SHP77 treated with DMSO at 0.1 percent for 48 hours (cell line): ENCODE measurements at places on chromosomes 11 and 22.

DNA sequence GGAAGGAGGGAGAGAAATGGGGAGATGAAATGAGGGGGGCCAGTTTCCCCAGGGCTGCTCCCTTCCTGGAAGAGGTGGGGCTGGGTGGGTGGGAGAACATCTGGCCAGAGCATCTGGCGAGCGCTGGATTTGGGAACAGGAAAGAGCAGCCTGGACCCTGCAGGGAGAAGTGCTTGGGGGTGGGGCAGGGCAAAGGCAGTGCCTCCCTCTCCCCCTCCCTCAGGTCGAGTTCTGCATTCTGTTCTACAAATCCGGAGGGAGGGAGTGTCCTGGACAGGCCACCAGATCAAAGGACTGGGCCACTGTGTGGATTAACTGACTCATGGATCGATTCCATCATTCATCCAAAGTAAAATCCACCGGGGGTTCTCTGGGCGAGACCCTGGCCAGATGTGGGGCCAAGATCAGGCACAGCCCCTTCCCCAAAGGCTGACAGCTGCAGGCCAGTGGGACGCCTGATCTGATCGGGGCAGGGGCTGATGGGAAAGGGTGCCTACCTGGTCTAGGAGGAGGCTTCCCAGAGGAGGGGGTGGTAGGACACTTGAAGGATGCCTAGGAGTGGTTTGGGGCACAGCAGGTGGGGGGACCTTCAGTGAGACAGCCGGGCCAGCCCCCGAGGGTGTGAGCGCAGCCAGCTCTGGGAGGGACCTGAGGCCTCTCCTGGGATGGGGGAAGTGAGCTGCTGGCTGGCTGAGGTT, 57.5 kb downstream of the CACNA1I start:
- DNase-seq, result no peak

DNA sequence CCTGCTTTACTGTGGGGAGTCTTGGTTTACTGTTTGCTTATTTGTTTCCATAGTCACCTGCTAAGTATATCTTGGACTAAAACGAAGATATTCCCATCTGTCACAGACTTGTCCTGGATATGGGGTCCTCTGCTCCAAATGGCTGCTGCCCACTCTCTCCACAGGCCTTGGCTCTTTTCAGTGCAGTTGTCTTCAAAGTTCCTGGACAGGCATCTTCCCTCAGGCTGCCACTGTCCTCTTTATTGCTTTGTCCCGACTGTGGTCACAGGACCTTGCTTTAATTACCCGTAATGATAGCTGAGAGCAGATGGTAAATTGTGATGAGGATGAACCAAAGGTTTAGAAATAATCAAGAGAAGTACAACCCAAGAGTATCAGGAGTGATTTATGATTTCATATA, 713.9 kb upstream of the CCDC179 start:
- DNase-seq, result no peak

DNA sequence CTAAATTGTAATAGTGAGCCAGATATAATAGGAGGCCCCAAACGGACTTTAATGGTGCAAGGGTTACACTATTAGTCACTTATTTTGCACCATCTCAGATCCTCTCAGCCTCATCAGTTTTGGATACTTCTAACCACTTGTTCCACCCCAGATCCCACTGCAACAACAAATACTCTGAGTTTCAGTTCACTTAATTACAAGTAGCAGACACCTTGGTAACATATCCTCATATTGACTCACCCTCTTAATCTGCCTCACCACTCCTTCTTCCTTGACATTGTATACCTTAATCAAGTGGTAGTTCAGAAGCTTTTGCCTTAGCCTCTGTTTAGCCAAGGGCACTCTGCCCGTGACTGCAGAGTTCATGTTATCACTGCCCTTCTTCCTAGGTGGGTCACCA, 256.1 kb upstream of the UBASH3B start:
- DNase-seq, result no peak

DNA sequence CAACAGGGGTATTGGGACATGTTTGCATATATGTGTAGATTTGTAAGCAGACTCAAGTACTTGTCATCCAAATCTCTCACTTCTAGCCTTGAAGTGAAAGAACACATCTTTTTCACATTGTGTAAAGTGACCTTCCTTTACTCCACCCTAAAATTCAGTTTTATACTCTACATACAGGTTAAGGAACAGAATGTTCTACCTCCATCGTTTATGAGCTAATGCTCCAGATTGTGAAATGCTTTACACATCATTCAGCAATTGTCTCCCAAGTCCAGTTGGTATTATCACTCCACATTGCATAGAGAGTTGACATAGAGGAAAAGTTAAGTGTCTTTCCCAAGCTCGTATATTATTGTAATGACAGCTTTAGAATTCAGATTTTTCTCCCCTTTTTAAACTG, 46.1 kb upstream of the BLID start:
- DNase-seq, result no peak

GRCh38 chr11:44028401-44028800, 19.4 kb upstream of the ACCSL start:
- no peak for DNase-seq

GRCh38 chr22:19386248-19386647, 45.3 kb downstream of the HIRA start:
- DNase-seq, result no peak

GRCh38 chr22:43173976-43174720, 12.8 kb downstream of the TTLL12 start:
- no peak for DNase-seq

DNA sequence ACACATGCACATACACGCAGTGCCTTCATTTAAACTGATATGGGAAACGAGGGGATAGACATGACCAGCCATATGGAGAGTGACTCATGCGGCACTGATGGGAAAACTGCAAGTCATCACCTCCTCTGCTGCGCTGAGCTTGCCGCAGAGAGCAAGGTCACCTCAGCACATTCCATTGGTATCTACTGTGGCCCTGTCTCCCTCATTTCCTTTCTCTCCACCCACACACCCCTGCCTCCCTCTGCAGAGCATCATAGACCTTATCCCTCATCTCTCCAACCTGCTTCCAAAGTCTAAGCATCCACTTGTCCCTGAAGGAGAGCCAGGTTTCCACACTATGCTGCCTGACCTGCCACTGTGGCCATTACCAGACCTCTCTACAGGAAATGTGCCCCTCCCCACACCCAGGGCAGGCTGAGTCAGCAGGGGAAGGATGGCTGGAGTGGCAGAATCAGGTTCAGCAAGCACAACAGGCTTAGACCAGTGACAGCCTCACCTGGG, 116.9 kb upstream of the SNX19 start:
- DNase-seq, result no peak

DNA sequence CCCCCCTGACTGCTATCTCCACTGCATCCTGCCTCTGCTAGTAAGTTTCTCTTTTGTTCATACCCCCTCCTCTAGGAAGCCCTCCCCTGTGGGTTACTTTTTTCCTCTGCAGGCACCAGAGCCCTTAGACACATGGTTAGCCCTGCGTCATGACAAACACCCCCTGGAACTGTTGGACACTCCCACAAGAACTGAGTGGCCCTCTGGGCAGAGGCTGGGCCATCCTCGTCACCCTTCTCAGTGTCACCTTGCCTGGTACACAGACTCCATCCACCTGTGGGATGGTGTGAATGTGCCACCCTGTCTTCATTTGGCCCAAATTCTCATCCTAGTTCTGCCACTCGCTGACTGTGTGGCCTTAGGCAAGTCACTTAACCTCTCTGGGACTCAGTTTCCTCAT, 4.1 kb upstream of the RAB3IL1 start:
- no peak for DNase-seq

DNA sequence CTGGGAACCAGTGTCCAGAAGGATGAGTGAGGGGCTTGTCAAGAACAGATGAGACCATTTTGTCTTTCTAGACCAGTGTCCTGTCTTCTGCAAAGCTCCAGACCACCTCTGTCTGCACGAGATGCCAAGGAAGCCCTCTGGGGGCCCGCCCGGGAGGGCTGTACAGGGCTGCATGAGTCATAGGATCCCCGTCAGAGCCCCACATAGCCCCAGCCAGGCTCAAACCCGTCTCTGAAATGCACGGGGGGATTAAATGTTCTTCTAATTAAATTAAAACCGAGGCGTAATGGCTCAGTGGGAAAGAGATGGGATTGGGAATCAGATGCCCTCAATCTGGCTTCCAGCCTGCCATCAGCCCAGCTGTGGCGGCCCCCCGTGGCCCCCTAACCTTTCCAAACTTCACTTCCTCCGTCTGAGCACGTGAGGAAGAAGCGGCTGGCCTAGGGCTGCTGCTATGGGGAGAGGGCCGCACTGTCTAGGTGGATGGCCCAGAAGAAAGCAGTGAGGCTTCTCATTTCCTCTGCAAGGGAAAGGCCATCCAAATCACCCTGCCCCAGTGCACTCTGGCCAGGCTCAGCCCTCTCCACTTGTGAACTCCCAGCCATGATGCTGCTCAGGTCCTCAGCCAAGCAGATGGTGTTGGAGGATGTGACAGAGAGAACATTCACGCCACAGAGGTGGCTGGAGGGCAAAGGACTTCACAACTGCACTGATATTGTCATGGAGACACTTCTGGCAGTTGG, 32.8 kb downstream of the KCNQ1OT1 start:
- DNase-seq, result no peak

DNA sequence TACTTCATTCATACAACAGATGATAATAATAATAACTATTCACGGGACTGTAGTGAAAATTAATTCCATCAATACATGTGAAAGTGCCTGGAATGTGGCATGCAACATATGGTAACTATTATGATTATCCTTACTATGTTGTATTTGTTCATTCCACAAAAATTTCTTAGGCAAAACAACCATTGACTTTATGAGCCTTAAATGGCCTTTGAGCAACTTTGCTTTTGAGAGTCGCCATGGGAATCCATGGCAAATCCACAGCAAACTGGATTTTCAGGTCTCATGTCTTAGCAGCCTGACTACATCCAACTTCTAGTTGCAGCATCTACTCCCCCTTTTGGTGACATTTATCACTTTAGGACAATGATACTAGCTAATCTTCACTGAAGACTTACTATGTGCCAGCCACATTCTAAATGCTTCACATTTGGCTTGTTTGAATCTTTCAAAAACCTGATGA, 56.8 kb downstream of the SLC1A2 start:
- DNase-seq, result no peak

- DNase-seq, result no peak
Measured at GRCh38 chr11:23263466-23263865, 403.2 kb upstream of the CCDC179 start.

DNA sequence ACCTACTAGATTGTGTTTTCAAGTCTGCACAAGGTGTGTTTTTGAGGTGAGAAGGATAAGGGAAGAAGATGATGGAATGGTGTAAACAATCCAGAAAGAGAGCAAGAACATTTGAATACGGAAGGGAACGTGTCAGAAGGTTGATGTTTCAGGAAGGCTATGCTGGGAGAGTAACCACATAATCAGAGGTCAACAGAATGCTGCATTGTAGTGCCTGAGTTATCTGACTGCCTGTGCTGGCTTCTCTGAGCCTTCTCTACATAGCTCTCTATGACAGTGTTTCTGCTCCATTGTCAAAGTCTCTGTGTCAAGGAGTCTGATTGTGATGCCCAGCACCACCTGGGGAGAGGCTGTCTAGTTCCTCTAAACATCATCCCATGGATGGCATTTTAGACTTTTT, 74.1 kb downstream of the CYB5R2 start:
- DNase-seq, result no peak

DNA sequence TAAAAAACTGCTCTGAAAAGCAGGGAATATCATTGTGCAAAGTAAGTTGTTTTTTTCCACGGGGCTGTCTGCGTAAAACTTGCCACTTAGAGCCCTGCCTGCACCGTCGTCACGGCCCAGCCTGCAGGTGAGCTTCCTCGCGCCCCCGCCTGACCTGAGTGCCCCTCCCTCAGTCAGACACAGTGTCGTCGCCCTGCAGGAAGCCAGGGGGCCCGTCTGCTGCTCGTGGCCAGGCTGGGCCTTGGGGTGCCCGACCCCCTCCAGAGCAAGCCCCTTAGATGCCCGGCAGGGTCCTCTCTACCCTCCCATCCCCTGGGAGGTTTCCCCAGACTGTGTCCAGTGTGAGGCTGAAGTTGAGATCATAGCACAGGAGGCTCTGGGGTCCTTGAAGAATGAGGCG, 31.6 kb downstream of the SBF1 start:
- DNase-seq, result no peak

GRCh38 chr11:40179541-40179940, 1279.9 kb downstream of the LRRC4C start:
- DNase-seq, result no peak

- DNase-seq, result peak; percentile 58
Measured at GRCh38 chr11:61488651-61489291, 19.8 kb upstream of the LRRC10B start.

DNA sequence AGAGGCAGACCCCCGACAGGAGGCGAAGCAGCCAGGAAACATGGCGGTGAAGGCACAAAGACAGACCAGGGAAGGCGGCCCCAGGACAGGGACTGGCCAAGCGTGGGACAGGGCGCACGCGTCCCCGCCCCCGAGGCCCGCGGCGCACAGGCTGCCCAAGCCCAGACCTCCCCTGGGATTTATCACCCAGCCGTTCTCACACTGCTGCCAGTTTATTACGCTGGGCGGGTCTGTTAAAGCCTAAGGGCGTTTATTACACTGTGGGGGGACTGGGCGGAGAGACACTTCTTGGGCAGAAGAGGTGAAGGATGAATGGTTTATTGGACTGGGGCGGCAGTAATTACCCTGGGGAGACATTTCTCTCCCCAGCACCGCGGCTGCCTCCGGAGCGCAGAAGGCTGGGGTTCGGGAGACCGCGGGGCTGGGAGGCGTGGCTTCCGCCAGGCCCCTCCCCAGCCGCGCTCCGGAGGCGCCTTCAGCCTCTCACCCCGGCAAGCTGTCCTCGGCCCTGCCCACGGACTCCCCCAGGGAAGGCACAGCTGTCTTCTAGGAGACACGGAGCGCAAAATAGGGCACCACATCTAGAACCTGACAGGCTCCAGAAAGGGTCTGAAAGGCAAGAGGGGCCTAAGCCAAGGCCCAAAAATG, 47.1 kb downstream of the SLC22A12 start:
- no peak for DNase-seq

- DNase-seq, result no peak
Measured at GRCh38 chr11:11581481-11581880, 40.3 kb downstream of the GALNT18 start.

DNA sequence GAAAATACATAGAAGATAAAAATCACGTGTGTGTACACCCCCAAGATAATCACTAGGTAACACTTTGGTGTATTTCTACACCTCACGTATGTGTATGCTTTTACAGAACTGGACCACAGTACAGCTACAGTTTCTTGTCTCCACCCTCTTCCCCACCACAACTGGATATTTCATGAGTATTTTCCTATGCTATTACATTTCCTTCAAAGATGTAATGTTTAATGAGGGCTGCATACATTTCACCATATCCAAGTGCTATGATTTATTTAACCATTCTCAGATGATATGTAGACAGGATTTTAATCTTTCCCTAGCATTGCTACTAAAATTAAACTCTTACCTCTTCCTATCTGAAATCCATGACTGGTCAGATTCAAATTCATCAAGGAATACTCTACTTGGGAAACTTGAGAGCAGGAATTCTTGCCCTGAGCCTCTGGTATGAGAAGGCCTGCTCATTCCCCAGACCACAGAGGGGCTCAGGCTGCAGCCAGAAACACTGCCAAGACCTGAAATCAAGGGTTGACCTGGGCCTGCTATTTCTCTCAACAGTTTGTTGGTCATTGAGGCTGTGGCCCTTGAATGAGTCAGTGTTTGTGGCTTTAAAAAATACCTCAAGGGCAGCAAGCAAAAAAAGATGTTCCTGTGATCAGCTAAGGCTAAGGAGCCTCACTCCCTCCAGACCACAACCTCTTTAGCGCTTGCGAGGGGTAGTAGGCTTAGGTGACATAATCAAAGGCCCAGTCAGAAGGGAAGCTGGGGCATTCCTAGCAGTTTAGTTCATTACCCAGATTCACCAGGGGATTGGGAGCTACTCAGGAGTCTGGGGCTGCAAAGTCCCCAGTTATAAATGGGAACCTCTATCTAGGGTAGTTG, 55.5 kb downstream of the ABTB2 start:
- DNase-seq, result no peak

- DNase-seq, result no peak
Measured at GRCh38 chr22:33639588-33640254, 280.6 kb downstream of the LARGE1 start.
